ENCODE measurements at places on chromosomes 5 and 9. TPM values are rescaled to one million over a fixed set of nuclear protein-coding genes. Genes with fewer than 3 reads are reported as not detected.

- no peak for DNase-seq
These were observed 10.6 kb upstream of the SLC6A19 start for GRCh38 chr5:1190837-1191239.

- no peak for DNase-seq
These were observed 132.0 kb downstream of the TRIM32 start for GRCh38 chr9:116819116-116819515.

DNA sequence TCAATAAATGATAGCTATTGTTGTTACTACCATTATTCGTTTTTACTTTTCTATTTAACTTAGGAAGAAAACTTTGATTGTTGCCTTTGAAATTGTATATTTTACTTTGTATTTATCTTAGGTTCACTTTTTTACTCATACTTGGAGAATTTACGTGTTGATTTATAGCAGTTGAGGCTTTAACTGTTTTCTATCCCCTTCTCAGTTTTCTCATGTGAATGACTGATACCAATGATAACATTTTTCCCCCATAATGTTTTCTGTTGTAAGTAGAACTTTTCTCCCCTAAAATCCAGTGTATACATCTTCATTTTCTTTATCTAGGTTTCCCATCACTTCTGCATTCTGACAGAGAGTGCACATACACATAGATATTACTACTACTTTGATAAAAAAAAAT, 54.4 kb downstream of the FSD1L start:
- DNase-seq: no peak

DNA sequence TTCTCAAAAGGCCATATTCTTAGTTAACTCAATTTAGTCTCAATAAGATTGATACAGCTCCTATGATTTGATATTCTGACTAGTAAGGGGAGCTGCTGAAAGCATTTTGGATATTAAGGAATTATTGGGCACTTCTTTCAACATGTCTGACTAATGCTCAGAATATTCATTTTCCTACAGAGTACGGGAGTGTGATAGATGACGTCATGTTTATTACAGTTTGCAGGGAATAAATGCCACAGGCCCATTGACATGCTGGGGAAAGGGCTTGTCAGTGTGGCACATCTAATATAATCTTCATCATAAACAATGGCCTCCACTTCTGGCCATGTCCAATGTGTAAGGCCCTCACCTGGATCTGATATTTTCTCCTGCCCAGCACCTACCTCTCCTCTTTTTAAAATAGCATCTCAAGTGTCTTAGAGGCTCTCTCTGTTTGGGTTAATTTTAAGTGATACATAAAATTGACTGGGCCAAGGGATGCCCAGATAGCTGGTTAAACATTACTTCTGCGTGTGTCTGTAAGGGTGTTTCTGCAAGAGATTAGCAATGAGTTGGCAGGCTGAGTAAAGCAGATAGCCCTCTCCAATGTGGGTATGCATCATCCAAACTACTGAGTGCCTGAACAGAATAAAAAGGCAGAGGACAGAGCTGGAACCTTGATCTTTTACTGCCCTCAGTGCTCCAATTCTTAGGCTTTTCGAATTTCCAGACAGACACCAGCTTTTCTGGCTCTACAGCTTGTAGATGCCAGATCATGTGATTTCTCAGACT, 99.3 kb downstream of the SLC24A2 start:
- DNase-seq: no peak

ANKRD20A1 gene
- 0.08 TPM for total RNA-seq

SEMA4D gene
- total RNA-seq: 27.8 TPM

GRCh38 chr5:68297656-68298055, 82.1 kb downstream of the PIK3R1 start:
- no peak for DNase-seq

- DNase-seq: no peak
These were observed 177.2 kb downstream of the OSTF1 start for GRCh38 chr9:75265525-75265972.

DNA sequence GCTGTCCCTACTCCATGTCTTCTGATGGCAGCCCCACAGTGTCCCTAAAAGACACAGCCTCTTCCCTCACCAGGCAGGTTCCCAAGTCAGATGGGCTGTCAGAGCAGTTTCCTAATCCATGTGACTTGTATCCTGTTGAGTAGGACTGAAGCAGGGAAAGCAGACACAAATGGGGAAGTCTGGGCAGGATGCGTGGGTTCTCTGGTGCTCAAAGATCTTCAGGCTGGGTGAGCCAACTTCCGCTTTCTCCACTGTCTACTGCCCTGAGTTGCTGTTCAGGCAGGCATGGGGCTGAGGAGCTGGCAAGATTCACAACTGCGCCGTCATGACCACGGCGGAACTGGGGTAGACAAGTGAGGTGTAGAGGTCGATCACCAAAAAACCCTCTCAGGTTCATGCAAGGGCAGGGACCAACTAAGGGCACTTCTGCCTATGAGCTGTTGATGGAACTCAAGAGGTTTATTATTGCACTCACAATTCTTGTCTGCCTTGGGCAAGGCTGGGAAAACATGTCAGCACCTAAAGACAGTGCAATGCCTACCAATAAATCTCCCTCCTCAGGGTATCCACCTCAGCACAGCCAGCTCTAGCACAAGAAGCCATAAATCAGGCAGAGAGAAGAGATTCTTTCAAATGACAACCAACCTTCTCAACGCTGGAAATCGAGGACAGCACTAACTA, 83.4 kb downstream of the RAPGEF1 start:
- DNase-seq: no peak

DNA sequence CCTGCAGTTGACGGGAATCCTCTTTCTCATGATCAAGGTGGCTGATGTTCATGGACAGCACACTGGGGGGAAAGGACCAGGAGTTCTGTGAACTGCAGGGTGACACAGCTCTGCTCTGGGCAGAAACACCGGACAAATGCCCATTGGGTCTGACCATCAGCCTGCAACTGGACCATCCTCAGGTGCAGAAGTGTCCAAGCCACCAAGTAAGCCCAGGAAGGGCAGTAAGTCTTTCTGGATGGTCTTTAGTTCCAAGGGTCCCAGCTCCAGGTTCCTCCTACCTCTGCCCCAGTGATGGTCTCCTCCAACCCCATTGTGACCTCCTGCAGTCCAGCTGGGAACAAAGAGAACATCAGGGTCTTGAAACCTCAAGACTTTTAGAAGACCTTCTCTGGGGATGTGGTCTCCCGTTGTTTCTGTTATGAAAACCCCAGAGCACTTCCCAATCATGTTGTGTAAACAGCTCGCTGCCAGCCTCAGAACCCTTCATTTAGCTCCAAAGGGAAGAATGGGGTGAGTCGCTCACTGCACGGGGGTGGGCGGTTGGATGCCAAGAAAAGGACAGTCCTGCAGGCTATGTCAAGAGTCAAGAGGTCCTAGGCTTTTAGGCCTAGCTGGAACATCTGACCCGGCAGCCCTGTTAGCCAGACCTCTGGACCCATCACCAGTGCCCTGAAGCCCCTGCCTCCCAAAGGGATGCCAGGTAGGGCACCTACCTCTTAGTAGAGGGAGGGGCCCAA, 41.8 kb upstream of the TCF7 start:
- DNase-seq: no peak

PHYHD1 gene
- 17.8 TPM for total RNA-seq

HACD4 gene
- 0.46 TPM for total RNA-seq

GRCh38 chr9:93205045-93205768, 21.3 kb downstream of the WNK2 start:
- DNase-seq: no peak

GRCh38 chr5:103674251-103674650, 111.7 kb upstream of the NUDT12 start:
- no peak for DNase-seq

DNA sequence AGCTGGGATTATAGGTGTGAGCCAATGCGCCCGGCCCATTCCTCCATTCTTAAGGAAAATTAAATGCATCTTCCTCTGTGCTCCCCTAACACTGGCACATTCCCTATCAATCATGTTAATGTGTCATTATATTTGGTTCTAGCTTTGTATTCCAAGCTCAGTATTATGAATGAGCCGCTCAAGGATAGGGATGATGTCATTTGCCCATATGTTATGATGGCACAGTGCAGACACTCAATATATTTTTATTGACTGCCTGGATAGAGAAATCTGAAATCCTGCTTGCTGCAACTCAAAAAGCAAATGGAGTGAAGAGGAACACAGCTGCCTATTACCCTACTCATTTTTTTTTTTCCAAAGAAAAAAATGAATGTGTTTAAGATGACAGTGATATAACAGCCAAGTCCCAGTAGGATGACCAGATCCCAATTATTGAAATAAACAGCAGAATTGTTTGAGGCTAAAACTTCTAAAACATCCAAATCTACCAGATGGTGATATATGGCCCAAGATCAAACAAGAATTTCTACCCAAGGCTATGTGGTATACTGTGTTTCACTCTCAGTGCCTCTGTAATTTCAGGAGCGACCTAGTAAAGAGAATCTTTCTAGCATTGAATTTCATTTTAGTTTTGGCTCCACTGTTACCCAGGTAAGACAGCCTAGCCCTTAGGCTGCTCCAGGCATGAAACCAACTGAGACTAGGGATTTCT, 16.3 kb downstream of the SUSD1 start:
- DNase-seq: no peak

GRCh38 chr9:15642369-15642962, 89.6 kb downstream of the CCDC171 start:
- DNase-seq: peak; percentile 5

DNA sequence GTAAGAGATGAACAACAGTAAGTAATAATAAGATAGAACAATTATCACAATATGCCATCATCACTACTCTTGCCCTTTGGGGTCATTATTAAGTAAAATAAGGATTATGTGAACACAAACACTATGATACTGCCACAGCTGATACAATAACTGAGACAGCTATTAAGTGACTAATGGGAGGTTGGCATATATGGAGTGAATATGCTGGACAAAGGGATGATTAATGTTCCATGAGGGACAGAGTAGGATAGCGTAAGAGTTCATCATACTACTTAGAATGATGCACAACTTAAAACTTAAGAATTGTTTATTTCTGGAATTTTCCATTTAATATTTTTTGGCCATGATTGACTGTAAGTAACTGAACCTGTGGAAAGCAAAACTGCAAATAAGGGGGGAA, 16.6 kb downstream of the POU5F2 start:
- no peak for DNase-seq

C9 gene
- not detected for total RNA-seq

TLR4 gene
- total RNA-seq: 5.9 TPM

GRCh38 chr9:87088192-87088591, 140.9 kb upstream of the GAS1 start:
- DNase-seq: no peak

DNA sequence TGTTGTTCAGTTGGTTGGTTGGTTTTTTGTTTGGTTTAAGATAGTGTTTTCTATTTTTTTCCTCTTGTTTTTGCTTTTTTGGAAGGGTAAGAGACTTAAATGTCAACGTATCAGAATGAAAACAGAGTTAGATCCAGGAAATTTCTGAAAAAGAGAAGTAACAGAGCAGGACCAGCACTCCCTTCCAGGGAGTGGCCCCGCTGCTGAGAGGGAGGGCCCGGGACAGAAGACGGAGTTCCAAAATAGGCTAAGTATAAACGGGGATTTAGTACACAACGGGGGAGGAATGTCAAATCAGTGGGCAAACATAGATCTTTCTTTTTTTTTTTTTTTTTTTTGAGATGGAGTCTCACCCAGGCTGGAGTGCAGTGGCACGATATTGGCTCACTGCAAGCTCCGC, 92.7 kb upstream of the RUFY1 start:
- no peak for DNase-seq

DNA sequence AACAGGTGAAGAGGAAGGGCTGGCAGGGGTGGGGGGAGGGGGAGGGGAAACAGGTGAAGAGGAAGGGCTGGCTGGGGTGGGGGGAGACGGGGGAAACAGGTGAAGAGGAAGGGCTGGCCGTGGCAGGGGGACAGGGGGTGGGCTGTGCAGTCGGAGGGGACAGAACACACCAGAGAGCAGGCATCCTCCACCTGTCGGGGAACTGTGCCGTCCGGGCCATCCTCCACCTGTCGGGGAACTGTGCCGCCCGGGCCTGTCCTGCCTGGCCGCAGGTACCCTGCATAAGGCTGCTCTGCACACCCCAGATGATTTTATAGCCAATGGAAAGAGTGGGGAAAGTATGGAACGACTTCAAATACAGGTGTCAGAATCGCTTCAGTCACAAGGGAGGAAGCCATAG, 32.5 kb upstream of the PPP1R26 start:
- no peak for DNase-seq

PIP5KL1 gene
- 4.2 TPM for total RNA-seq

DNA sequence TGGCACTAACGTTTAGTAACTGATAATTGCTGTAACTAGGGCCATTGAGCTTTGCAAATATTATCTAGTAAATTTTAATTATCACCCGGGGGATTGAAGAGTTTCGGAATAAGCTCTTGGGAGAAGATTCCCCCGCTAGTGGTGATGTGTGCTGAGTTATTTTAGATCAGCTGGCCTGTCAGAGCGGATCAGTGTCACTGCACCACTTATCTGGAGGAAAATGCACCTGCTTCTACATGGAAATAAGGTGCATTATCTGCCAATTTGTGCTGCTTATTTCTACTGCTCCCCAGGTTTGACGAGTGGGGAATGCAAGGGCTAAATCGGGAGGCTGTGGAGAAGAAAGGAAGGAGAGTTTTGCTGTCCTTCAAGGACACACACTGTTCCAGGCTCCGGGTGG, 518.6 kb downstream of the TLE4 start:
- DNase-seq: no peak

DNA sequence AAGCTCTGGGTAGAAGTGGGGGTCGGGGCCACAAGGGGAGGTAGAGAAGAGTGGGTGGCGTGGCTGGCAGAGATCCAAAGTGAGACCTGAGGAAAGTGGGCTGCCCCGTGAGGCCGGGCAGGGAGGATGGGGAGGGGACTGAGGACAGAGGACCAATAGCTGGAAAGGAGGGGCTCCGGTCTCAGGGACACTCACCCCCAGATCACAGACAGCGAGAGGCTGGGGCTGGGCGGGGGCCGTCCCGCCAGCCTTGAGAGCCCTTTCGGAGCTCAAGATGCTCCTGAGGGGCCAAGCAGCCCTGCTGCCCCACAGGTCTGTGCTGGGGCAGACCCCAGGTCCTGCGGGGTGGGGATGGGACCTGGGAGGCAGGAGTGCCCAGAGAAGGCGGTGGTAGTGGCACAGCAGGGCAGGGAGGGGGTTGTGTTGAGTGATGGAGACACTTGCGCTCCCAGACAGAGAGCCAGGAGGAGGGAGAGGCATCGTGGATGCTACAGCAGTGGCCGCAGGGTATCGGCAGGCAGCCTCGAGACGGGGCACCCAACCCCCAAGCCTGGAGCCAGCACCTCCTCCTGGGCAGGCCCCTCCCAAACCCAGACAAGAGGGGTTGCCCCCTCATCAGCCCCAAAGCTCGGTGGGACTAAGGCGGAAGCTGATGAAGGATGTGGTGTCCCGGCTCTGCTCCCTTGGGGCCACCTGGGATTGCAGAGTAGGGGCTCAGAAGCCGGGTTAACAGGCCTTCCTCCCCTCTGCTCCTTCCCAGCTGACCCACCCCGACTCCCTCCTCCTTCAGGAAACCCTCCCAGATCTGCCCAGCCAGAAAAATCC, 3.4 kb downstream of the SARDH start:
- no peak for DNase-seq
